Kidney glomerular epithelial cell (primary cell): ENCODE measurements at places on chromosomes 6 and 20.

DNA sequence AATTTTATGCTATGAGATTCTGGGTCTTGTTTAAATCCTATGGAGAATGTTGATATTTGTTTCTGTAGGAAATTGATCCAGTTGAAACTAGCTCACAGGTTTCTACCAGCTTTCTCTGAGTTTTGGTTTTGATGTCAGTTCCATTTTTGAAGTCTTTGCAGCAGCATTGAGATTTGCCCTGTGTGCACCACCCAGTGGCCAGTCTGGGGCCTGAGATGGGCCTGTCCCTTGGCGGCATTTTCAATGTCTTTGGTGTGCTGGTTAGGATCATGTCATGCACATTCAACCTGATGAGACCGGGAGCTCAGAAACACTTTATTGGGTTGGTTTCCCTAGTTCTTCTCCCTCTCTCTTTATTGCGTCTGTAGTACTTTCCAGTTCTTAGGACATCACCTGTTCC, 395.2 kb upstream of the MAP3K7 start:
- DNase-seq = no peak

- no peak for DNase-seq
Measured at GRCh38 chr6:36592221-36592655, 1.9 kb upstream of the SRSF3 start.

DNA sequence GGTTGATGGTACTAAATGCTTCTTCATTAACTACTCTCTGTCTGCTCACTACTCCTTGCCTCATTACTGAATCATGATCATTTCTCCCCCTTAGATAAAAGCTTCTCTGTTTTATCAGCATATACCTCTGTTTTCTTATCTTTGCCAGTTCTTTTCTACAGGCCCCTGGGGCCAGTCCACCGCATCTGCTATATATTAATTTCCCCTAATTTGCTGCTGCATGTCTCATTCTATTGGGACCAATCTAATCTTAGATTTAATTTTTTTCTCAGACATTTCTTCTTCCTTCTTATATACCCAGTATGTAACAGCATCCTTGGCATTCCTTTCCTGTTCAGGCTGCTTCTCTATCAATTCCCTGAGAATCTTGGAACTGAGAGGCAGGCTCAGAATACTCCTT, 51.2 kb downstream of the GRIK2 start:
- DNase-seq = no peak

GRCh38 chr6:39370390-39370789, 47.9 kb upstream of the KCNK16 start:
- DNase-seq = no peak

DNA sequence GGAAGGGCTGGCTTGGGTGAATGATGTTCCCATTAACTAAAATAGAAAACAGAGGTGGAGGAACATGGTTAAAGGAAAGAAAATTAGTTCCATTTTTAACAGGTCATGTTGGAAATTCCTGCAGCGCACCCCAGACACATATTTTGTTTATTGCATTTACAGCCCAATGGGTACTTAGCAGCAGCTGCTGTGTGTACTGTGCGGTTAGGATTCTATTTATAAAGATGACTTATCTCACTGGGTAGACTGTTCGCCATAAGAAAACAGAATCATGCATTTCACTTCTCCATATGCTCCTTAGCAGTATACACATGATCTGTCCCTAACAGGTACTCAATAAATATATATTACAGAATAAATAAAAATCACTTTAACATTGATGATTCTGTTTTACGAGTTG, 135.8 kb downstream of the SLC35F1 start:
- no peak for DNase-seq

GRCh38 chr20:20018366-20018765, 1.2 kb downstream of the NAA20 start:
- DNase-seq = no peak

GRCh38 chr20:16385891-16386290, 187.4 kb downstream of the KIF16B start:
- peak; percentile 32 for DNase-seq

DNA sequence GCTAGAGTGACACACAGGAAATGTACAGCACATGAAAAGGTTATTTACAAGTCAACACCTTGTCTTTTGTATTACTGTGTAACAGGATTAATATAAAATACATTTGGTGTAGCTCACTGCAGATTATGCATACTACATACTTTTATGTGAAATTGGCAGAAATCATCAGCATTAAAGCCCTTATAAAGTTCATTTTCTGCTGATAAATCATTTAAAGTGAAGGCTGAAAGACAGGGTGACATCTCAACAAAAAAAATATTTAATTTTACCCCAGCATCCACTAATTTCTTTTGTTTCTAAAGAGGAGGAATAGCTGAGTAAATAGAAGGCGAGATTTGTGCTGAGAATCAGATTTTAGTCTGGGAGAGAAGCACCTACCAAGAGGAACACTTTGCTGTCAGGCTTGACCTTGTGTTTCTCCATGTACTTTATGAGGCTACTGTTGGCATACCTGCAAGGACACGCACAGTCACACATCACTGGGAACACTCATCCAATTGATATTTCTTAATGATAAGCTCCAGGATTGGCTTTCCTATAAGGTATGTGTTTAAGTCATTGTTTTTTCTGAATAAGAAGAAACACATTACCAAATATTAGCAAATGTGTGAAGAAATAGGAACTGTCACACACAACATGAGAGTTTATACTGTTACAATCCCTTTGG, 146.6 kb upstream of the SLC22A16 start:
- DNase-seq = no peak

DNA sequence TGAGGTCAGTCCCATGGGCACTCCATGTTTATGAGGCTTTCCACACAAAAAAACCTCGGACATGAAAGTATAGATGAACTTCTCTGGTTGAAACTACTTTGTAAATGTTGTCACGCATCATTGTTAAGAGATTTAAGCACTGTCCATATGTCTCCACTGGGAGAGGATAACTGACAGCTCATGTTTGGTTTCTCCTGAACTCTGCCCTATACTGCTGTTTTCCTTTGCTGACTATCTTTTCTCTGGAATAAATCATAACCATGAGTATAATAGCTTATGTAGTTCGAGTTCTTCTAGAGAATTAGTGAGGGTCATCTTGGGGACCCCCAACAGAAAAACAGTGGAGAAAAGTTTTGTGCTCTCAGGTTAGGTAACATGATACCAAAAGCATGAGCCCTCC, 14.3 kb downstream of the THEMIS start:
- DNase-seq = no peak

DNA sequence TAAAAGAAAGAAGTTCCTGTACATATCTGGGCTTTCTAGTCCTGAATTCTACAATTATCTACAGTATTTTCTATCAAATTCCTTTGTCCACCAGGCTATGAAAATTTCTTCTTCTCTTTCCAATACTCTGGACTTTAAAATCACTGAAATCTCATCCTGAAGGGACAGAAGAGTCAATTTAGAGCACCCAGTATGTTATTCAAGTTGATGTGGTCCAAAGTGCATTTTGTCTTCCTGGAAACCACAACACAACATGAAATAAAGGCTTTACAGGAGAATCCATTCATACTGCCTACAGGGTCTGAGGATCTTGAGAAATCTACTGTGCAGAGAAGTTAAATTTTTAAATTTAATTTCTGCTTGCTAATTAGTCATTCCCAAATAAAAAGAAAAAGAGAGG, 94.9 kb upstream of the ADGRF1 start:
- no peak for DNase-seq

- peak; percentile 19 for DNase-seq
Measured at GRCh38 chr6:79466207-79466834, 70.9 kb downstream of the LCA5 start.

GRCh38 chr20:32945710-32946221, 58.5 kb downstream of the SUN5 start:
- peak; percentile 25 for DNase-seq

- peak; percentile 17 for DNase-seq
Measured at GRCh38 chr6:21263531-21264287, 329.8 kb upstream of the SOX4 start.

GRCh38 chr20:44211177-44212039, 837 bp upstream of the OSER1 start:
- peak; percentile 17 for DNase-seq

- no peak for DNase-seq
Measured at GRCh38 chr20:48406912-48407340, 420.9 kb downstream of the PREX1 start.

- DNase-seq = no peak
Measured at GRCh38 chr6:114939630-114940029, 596.8 kb upstream of the HS3ST5 start.

DNA sequence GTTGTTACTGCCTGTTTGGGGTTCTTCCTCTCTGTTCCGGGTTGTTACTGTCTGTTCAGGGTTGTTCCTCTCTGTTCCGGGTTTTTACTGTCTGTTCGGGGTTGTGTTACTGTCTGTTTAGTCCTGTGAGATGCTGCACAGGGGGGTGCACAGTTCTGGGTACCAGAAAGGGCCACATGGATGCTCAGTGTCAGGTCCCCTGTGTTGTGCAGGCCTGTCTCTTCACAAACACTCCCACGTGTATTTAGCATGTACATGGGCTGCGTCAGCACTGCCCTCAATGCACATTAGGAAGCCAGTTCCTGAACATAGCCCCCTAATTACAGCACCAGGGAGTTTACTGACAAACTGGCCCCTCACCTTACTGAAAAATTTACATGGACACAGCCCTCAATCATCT, 118.5 kb downstream of the DLL1 start:
- DNase-seq = no peak

GRCh38 chr6:98041921-98042320, 758.9 kb upstream of the MMS22L start:
- DNase-seq = no peak

GRCh38 chr6:49662231-49662891, 25.7 kb upstream of the RHAG start:
- no peak for DNase-seq

DNA sequence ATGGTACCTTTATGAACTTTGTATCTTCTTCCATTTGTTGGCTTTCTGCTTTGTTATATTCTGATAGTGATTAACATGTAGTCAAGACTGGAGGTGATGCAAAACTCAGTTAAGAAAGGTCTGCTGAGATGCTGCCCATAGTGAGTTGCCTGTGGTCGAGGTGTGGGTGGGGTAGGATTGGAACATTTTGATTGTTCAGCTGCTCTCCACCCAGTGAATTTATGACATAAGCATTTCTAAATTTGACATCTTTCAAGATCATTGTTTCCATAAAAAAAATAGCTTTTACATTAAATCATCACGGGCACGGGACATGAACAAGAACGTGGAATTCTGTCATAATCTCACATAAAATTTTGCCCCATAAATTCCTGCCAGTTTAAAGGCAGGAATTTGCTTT, 146.6 kb upstream of the POU3F2 start:
- no peak for DNase-seq

DNA sequence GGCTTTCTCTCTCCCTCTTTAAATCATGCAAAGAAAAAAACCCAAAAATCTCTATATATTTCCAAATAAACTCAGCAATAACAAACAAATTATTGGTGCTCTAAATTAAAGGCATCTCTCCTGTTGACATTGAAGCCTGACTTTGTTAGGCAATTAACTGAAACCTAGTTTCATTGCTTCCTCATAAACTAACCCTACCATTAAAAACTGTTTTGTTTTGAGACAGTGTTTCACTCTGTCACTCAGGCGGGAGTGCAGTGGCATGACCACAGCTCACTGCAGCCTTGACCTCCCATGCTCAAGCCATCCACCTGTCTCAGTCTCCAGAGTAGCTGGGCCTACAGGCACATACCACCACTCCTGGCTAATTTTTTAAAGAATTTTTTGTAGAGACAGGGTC, 34.9 kb downstream of the PIGU start:
- DNase-seq = no peak

DNA sequence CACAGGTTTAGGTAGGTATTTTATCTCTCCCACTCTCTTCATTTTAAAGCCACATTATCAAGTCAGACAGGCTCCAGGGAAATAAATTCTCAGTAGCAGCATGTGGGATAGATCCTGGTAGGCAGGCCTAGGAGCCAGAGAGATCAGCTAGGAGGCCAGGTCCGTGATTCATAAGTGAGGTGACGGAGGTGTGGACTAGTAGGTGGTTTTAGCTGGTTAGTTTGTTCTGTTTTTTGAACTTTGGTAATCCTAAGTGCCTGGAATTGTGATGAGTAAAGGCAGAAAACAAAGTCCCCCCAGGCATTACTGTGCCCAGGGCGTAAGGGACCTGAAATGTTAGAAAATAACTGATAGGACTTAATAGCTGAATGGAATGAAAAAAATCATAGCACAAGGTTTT, 53.6 kb upstream of the E2F3 start:
- no peak for DNase-seq

GRCh38 chr6:121780325-121781321, 345.2 kb downstream of the GJA1 start:
- peak; percentile 78 for DNase-seq

DNA sequence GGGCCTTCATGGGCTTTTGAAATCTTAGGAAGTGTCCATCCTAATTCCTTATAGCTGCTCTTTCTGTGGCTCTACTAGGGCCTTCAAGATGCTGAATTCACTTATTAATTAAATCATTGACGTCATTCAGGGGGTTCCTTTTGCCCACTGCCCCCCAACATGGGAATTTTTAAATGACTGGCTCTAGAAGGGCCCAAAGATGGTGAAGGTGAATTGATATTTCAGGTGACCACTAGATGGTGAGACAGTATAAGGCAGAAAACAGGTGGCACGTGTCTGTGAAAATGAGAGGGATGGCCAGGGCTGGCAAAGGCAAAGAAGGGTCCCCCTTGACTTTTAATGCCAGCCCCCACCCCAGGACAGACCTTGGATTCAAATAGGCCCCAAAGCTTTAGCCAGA, 11.8 kb downstream of the GNAS start:
- DNase-seq = no peak

- no peak for DNase-seq
Measured at GRCh38 chr6:19279273-19279684, 557.9 kb upstream of the ID4 start.

DNA sequence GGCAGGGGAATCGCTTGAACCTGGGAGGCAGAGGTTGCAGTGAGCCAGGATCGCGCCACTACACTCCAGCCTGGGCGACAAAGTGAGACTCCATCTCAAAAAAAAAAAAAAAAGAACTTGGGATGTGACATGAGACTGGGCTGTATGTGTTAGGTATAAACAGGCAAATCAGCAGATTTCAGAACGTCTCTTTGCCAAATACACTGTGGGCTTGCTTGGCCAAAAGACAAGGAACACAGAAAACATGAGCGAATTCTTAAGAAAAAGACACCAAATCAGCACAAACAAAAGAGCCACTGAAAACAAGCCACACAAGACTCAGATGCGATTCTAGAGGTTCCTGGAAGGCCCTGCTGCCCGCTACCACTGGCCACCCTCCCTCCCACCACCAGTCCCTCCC, 12.5 kb downstream of the ETV7 start:
- DNase-seq = no peak

- no peak for DNase-seq
Measured at GRCh38 chr6:41583565-41583964, 37.4 kb downstream of the FOXP4 start.

- no peak for DNase-seq
Measured at GRCh38 chr6:129069006-129069405, 186.1 kb downstream of the LAMA2 start.

GRCh38 chr6:44367681-44368080, 19.8 kb upstream of the CDC5L start:
- no peak for DNase-seq

GRCh38 chr6:49646942-49647341, 10.3 kb upstream of the RHAG start:
- DNase-seq = no peak
